ENCODE measurements at places on chromosomes 4 and X.

DNA sequence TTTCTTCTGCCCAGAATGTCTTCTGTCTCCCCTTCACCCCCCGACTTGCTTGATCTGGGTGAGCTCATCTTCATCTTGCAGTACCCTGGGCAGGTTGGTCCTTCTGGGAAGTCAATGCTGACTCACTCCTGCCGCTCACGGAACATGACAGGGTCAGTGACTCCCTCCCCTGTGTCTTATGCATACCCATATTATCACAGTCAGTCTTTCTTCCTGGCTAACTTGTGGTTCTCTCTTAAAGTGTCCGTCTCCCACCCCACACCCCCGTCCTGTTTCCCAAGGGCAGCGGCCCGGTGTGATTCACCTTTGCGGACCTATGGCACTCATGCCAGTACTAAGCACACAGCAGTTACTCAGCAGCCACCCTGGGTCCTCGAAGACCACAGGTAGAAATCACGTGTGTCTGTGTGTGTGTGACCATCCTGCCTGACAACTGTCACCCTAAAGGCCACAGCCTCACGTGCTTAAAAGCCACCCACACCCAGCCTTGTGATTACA lies 17.7 kb downstream of the IQSEC2 start:
- DNase-seq: no peak

DNA sequence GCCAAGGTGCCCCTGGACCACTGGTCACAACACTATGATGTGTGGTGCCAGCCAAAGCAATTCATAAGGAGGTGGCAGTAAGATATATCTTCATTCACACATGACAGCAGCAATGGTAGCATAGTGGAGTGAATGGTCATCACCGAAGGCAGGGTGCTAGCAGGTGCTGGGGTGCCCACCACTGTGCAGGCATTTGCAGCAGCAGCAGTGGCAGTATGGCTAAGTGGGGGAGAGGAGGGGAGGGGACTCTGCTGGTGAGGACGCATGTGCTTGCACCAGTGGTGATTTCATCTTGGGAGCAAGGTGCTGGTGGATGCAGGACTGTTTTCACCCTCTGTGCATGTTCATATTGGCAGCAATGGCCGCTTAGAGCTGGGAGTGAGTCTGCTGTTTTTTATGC lies 419.1 kb upstream of the KLHL4 start:
- DNase-seq: no peak

- no peak for DNase-seq
Observed at GRCh38 chrX:153853180-153853901, 23.0 kb upstream of the PDZD4 start.

- DNase-seq: no peak
Observed at GRCh38 chr4:13918110-13918509, 290.6 kb upstream of the BOD1L1 start.

GRCh38 chr4:182877326-182877883 lies 39.8 kb downstream of the DCTD start:
- no peak for DNase-seq
